ENCODE measurements at places on chromosomes 13 and 19. TPM values are rescaled to one million over a fixed set of nuclear protein-coding genes. Genes with fewer than 3 reads are reported as not detected.

GRCh38 chr13:85582890-85583289 is 216.3 kb downstream of the SLITRK6 start:
- no peak for DNase-seq

FXYD3 gene
- 2.4 TPM for total RNA-seq

GRCh38 chr19:19552798-19553197 is 14.7 kb downstream of the CILP2 start:
- no peak for DNase-seq

DNA sequence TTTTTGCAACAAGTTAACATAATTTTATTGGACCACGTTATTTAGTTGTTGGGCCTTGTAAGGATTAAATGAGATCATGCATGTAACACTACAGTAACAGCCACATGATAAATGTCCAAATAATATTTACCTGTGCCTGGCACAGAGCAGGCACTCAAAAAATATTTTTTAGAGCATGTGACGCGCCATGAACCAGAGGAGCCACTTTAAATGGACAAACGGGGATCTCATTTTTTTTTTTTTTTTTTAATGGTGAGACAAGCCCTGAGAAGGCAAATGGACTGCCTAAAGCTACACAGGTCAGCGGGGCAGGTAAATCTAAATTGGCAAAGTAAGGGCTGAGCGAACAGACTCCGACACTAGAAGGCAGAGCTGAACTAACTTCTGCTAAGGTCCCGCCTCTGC is 840 bp upstream of the RPS19 start:
- DNase-seq = no peak

DNA sequence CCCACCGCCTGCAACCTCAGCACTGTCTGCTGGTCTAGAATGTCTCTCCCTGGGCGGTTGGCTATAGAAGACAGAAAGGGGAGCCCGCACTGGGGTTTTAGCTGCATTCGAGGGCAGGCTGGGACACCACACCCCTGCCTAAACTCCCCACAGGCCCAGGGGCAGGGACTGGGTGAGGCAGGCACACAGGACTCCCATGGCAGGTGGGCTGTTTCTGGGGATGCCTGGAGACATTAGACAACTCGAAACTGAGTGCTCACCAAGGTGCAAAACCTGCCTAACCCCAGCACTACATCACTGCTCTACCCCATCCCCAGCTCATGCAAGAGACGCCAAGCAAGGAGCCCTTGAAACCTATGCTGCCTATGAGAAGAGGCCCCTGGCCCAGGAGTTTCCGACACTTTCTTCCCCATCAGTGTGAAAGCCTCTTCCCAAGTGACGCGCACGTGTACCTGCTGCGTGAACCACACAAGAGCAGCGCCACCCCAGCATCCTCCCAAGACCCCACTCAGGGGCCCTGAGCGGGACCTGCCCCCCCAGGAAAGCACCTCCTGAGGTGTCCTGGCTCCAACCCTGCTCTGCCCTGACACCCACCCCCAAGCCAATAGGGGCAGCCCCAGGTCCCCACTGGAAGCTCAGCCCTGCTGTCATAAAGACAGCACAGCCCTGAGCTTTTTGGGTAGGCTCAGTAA is 121.2 kb downstream of the TUBA3C start:
- no peak for DNase-seq

GRCh38 chr13:97567510-97568243 is 133.7 kb downstream of the RAP2A start:
- DNase-seq = no peak

ELAVL3 gene
- total RNA-seq = 177 TPM

EXOC3L2 gene
- not detected for total RNA-seq

KMT5C gene
- 11.1 TPM for total RNA-seq

GRCh38 chr19:42306646-42307045 is 4.2 kb upstream of the PAFAH1B3 start:
- DNase-seq = no peak

DNA sequence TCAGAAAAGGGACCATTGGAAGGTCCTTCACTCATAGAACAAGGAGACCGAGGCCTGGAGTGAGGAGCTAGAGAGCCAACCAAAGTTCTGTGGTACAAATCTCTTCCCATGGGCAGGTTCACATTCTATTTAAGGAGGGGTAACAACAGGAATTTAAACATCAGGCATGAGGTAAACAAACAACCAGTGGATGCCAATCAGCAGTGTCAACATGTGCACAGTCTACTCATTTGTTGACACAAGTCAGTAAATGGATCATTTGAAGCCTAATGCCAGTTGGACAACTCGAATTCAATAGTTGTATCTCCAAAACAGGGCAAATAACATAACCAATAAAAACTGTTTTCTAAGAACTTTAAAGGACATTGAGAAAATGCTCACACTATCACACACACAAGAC is 6.3 kb upstream of the DOCK9 start:
- no peak for DNase-seq

PRTN3 gene
- total RNA-seq = 1.7 TPM

ERF gene
- 38.2 TPM for total RNA-seq
